CD4-positive, alpha-beta T cell treated with Interferon gamma for 1 hour (primary cell): ENCODE measurements at places on chromosomes 16 and 17.
A peak's percentile ranks its signal among the peaks of the same experiment; 100 is the strongest.

- DNase-seq = peak; percentile 31
These were observed 79.9 kb downstream of the GPRC5B start for GRCh38 chr16:19804538-19805323.

DNA sequence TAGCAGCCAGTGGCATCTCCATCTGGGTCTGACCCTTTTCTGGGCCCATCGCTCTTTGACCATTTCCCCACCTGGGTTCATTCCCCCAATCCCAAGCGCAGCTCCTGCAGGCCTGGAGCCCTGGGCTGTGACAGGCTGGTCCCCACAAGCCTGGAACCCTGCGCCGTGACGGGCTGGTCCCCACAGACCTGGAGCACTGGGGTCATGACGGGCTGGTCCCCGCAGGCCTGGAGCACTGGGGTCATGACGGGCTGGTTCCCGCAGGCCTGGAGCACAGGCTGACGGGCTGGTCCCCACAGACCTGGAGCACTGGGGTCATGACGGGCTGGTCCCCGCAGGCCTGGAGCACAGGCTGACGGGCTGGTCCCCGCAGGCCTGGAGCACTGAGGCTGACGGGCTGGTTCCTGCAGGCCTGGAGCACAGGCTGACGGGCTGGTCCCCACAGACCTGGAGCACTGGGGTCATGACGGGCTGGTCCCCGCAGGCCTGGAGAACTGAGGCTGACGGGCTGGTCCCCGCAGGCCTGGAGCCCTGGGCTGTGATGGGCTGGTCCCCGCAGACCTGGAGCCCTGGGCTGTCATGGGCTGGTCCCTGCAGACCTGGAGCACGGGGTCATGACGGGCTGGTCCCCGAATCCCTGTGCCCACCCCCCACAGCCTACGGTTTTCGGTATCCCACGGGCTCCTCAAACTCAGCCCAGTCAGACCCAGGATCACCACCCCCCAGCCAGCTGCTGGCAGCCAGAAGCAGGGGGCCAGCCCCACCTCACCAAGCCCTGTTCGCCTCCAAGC is 16.6 kb downstream of the TMC6 start:
- DNase-seq = no peak

DNA sequence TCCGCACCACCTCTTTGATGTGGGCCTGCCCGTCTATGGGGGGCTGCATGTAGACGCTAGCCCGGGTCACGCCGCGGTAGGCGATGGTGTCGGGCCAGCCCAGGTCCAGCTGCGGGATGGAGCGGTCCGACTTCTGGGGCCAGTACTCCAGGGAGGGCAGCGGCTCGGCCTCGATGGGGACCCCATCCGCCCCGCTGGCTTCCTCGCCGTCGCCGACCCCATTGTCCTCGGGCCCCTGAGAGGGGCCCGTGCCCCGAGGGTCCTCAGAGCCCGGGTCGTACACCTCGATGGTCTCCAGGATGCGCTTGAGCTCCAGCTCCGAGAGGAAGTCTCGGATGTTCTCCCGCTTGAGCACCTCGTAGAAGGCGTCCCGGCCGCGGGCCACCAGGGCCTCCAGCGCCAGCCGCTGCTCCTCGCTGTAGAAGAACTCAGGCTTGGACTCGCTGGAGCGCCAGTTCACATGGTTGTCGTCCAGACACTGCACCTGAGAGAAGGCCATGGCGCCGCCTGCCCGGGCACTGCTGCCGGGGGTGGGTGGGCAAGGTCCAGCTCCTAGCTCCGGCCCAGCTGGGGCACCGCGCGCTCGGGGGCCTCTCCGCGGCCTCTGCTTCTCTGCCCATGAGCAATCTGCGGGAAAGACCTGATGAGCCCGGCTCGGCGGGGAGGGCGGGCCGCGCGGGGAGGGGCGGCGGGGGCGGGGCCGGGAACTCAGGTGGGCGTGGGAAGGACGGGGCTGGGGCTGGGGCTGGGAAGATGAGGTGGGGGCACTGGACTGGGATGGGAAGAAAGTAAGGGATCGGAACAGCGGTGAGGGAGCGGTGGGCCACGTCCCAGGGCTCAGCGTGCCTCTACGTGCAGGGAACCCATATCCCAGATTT is 782 bp downstream of the FAM83G start:
- no peak for DNase-seq

DNA sequence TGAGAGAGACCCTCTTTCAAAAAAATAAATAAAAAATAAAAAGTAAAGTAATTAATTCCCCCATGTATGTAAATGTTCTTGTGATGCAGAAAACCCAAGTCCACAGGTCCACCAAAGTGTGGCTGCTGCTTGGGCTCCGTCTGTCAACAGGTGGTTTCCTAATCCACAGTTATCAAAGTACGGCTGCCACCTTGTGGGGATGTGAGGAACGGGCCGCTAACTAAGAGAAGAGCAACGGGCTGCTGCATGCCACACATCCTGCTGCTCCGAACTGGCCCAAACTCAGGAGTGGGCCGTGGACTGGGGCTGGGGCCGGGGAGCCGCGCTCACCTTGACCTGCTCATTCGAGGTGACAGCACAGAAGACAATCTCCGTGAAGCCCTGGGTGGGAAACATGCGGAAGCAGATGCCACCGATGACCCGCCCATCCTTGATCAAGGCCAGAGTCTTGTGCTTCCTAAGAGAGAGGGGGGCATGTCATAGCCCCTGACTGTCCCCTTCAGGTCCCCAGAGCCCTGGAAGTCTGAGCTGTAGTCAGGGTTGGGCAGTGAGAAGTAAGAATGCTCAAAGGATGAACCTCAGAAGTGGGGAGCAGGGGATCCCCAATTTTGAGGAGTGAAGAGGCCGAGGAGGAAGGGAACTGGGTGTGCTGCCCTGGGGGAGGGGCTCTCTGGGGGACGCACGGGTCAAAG is 4.3 kb downstream of the KAT2A start:
- DNase-seq = peak; percentile 83

GRCh38 chr16:57315416-57315815 is 30.9 kb upstream of the PLLP start:
- DNase-seq = no peak

DNA sequence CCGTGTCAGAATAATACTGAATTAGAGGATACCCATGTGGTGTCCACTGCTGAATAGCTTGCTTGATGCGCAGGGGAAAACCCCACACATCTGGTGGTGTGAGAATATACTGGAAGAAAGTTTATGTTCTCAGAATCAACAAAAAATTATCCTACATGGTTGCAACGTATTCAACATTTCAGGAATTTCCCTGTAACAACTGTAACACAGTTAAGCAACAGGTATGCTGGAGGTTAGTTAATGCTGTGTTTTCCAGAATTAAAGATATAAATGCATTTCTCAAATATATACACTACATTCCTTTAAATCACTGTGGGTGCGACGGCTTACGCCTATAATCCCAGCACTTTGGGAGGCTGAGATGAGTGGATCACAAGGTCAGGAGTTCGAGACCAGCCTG is 5.4 kb downstream of the CNOT1 start:
- no peak for DNase-seq
